Fibroblast of skin of left quadriceps (primary cell): ENCODE measurements at places on chromosomes 2 and 18.

GRCh38 chr2:235747786-235748091 is 253.9 kb downstream of the AGAP1 start:
- no peak for DNase-seq

DNA sequence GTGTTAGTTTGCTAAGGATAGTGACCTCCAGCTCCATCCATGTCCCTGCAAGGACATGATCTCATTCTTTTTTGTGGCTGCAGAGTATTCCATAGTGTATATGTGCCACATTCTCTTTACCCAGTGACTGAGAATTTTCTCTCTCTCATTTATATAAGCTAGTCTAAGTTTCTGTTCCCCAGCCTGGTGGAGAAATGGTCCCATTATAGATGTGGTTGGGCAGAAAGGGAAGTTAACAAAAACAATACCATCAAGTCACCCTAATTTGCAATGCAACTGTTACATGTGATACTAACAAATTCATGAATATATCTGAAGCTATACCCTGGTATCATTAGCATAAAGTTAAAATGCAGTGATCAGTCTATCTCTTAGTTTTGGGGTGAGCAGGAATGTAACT is 54.0 kb downstream of the DNER start:
- DNase-seq = no peak

GRCh38 chr2:53103679-53104078 is 663.9 kb upstream of the CHAC2 start:
- DNase-seq = no peak

- DNase-seq = no peak
Measured at GRCh38 chr2:95087379-95087778, 34.2 kb downstream of the MRPS5 start.

DNA sequence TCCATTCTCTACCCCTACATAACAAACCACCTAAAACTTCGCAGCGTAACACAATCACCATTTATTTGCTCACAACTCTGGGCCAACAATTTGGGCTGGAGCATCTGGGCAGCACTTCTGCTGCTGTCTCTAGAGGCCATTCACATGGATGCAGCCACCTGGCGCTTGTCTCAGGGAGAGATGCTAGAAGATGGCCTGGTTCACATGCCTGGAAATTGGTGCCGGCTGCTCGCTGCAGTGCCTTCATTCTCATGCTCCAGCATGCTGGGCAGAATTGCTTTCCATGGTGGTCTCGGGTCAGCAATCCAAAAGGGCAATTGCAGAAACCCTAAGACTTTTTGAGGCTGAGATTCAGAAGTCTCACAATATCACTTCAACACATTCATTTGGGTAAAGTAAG is 157.4 kb downstream of the SUCLG1 start:
- DNase-seq = no peak
